Activated T-helper 1 cell treated with anti-CD3 and anti-CD28 coated beads, Interleukin-12 subunit alpha, Interleukin-12 subunit beta, Interleukin-2, Interleukin-4 antibody, amounts not matched to agents 30 ng/mL and 10 ng/mL and 1 ng/mL, durations not matched to agents 14 hours and 24 hours and 36 hours (primary cell): ENCODE measurements at places on chromosomes 3 and 15.

- peaks cover 6% of the 10 kb centered on the region for H3K27me3 ChIP-seq
- peaks cover 8% of the 10 kb centered on the region for H3K4me1 ChIP-seq
- H3K27ac ChIP-seq, result no peak overlapping the region
- no peak overlapping the region for H3K4me3 ChIP-seq
- H3K36me3 ChIP-seq, result no peaks in the 10 kb centered on the region
Measured at GRCh38 chr3:69255928-69256327, 130.0 kb downstream of the FRMD4B start.

DNA sequence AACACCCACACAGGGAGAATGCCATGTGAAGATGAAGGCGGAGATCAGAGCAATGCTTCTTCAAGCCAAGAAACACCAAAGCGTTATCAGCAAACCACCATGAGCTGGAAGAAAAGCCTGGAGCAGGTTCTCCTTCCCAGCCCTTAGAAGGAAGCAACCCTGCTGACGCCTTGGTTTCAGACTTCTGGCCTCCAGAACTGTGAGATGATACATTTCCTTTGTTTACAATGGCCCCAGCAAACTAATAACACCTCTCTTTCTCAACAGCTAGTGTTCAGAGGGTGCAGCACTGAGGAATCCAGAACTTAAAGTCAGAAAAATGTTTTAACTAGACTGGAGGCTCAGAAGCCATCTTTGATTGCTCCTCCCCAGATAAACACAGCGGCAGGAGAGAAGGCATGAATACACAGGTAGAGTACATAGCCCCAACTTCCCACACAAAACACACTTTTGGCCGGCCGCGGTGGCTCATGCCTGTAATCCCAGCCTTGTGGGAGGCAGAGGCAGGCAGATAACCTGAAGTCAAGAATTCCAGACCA lies 132.4 kb upstream of the LPP start:
- peaks cover 4% of the 10 kb centered on the region for H3K36me3 ChIP-seq
- H3K27me3 ChIP-seq, result peaks cover 8% of the 10 kb centered on the region
- DNase-seq, result no peak
- H3K4me3 ChIP-seq, result no peak overlapping the region

DNA sequence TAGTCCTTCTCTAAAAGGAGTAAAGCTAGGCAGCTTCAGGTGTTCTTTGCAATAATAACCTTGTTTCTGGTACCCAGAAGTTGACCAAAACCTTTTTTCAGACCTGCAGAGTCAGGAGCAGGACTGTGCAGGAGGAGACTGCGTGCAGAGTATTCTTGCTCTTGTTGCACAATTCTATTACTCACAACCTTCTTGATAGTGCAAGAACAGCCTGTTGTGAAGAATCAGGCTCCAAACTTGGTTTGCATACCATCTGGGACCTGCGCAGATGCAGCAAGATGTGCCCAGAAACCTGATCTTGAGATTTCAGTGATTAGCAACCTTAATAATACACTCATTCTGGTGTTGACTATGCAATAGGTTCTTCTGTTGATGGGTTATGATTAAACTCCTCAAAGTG lies 111.9 kb downstream of the ATG7 start:
- H3K4me1 ChIP-seq, result no peaks in the 10 kb centered on the region
- no peaks in the 10 kb centered on the region for H3K27me3 ChIP-seq
- H3K36me3 ChIP-seq, result peaks cover 5% of the 10 kb centered on the region
- H3K27ac ChIP-seq, result no peak overlapping the region
- no peak overlapping the region for H3K4me3 ChIP-seq

DNA sequence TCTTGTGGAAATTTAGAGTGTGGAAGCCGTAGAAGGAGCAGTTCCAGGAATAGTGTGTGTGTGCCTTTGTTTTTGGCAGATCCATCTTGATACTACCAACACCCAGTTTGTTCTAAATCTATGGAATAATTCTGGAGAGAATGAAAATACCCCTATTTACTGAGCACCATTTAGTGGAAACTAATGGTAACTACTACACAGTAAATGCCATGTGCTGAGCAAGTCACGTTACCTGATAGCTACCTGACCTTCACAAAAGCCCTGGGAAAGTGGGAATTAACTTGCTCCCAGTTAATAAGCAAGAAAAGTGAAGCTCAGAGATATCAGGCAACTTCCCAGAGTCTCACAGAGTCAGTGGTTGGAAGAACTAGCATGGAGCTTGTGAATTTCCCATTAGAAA lies 137.7 kb downstream of the ARPP21 start:
- H3K27me3 ChIP-seq, result no peaks in the 10 kb centered on the region
- H3K4me1 ChIP-seq, result no peaks in the 10 kb centered on the region
- DNase-seq, result no peak
- H3K4me3 ChIP-seq, result no peak overlapping the region
- no peak overlapping the region for H3K27ac ChIP-seq

GRCh38 chr15:58873267-58873666 lies 60.2 kb downstream of the SLTM start:
- no peaks in the 10 kb centered on the region for H3K27me3 ChIP-seq
- no peak overlapping the region for H3K27ac ChIP-seq

GRCh38 chr3:71117572-71118247 lies 465.8 kb downstream of the FOXP1 start:
- peaks cover 70% of the 10 kb centered on the region for H3K4me1 ChIP-seq
- no peak overlapping the region for H3K27ac ChIP-seq
- no peak overlapping the region for H3K4me3 ChIP-seq
- no peak for DNase-seq

DNA sequence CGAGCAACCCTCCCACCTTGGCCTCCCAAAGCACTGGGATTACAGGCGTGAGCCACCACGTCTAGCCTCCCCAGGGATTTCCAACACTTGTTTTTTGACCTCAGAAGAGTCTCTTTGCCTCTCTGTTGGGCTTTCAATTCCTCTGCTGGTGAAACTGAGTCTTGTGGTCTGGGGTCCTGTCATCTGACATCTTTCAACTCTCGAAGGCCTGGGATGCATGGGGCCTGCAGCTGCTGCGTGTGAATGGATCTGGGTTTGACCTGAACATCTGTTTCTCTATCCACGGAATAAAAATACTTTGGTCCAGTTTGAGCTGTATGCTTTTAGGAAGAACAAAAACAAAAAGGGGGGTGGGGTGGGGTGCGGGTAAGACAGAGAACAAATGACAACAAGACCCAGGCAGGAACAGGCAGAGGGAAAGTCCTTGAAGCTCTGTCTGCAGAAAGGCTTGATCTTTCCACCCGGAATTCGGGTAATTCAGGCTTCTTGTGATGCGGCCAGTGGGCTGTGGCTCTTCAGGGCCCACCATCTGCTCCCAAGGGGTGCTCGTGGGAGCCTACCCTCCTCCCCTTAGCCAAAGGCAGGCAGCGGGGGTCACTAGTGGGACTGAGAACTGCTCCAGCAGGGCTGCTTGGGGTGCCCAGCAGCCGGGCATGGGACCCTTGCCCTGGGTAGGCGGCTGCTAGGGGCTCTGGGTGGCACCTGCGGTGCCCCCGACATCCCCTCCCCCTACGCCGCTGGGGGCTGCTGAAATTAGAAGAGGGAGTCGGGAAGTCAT lies 71.5 kb downstream of the SLC12A8 start:
- H3K27ac ChIP-seq, result peak overlapping the region; percentile 81
- H3K4me3 ChIP-seq, result peak overlapping the region; percentile 76
- H3K36me3 ChIP-seq, result peaks cover 8% of the 10 kb centered on the region
- H3K4me1 ChIP-seq, result peaks cover 65% of the 10 kb centered on the region
- no peak for DNase-seq

DNA sequence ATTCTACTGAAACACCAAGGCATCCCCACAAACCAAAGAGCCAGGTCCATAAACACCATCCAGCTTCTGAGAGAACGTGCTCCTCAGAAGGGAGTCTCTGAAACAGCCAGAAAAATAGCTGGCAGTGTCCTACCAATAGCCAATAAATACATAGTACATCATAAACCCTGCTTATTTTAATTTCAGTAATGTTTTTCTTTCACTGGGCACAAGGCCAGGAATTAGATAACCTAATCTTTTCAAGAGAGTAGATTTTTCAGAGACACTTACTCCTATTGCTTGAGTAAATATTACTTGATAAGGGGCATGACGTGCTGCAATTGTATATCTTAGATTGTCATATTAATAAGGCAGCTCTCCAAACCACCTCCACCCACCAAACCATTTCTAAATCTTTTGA lies 22.7 kb downstream of the GADL1 start:
- DNase-seq, result no peak
- H3K4me3 ChIP-seq, result no peak overlapping the region
- H3K27ac ChIP-seq, result no peak overlapping the region
- no peaks in the 10 kb centered on the region for H3K4me1 ChIP-seq
- H3K27me3 ChIP-seq, result peaks cover 16% of the 10 kb centered on the region

GRCh38 chr15:69623392-69624154 lies 171.0 kb downstream of the RPLP1 start:
- DNase-seq, result no peak
- H3K27ac ChIP-seq, result no peak overlapping the region
- H3K4me1 ChIP-seq, result no peaks in the 10 kb centered on the region
- H3K27me3 ChIP-seq, result peaks cover 12% of the 10 kb centered on the region
- no peak overlapping the region for H3K4me3 ChIP-seq

GRCh38 chr15:92197746-92198145 lies 195.9 kb upstream of the ST8SIA2 start:
- no peaks in the 10 kb centered on the region for H3K4me1 ChIP-seq
- H3K4me3 ChIP-seq, result no peak overlapping the region
- peaks cover 2% of the 10 kb centered on the region for H3K27me3 ChIP-seq
- no peak for DNase-seq
- H3K36me3 ChIP-seq, result no peaks in the 10 kb centered on the region

DNA sequence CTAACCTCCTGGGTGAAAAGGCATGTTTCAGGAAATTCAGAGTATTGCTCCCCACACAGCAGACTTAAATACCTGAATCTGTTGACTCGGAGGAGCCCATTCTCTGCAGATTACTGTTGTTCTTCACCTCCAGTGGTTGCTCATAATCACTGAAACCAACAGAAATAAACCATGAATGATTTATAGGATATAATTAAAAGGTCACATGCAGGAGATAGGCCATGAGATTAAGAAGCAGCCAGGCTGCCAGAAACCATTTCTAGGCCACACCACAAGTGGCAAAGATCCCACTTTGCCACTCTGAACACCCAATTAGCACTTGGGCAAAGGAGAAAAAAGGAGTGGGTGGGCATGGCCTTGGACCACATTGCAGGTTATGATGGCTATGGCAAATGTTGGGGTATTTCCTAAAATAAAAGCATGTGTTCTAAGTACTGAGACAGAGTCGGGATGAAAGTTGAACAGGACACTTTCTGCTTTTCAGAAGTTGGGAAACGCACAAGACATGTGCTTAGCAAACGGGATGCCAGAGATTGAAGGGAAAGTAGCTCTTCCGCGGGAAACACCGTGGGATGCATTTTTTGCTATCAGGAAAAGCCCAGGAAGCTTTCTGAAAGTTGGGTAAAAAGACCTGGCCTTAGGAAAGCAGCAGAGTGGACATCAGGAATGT lies 1.5 kb downstream of the CDC25A start:
- peak overlapping the region; percentile 76 for H3K27ac ChIP-seq
- peak overlapping the region; percentile 89 for H3K4me3 ChIP-seq
- H3K36me3 ChIP-seq, result peaks cover 29% of the 10 kb centered on the region
- no peaks in the 10 kb centered on the region for H3K27me3 ChIP-seq
- H3K4me1 ChIP-seq, result peaks cover 50% of the 10 kb centered on the region

GRCh38 chr15:89178307-89178977 lies 42.9 kb downstream of the RLBP1 start:
- no peaks in the 10 kb centered on the region for H3K27me3 ChIP-seq
- DNase-seq, result no peak
- peaks cover 36% of the 10 kb centered on the region for H3K4me1 ChIP-seq

- no peaks in the 10 kb centered on the region for H3K27me3 ChIP-seq
- no peak overlapping the region for H3K27ac ChIP-seq
- no peak for DNase-seq
- H3K36me3 ChIP-seq, result peaks cover 40% of the 10 kb centered on the region
- H3K4me1 ChIP-seq, result no peaks in the 10 kb centered on the region
Measured at GRCh38 chr3:13323822-13324221, 96.3 kb downstream of the NUP210 start.

- no peak for DNase-seq
- H3K27ac ChIP-seq, result peak overlapping the region; percentile 44
- H3K4me3 ChIP-seq, result no peak overlapping the region
- peaks cover 1% of the 10 kb centered on the region for H3K4me1 ChIP-seq
Measured at GRCh38 chr15:90173372-90173771, 27.8 kb upstream of the SEMA4B start.

DNA sequence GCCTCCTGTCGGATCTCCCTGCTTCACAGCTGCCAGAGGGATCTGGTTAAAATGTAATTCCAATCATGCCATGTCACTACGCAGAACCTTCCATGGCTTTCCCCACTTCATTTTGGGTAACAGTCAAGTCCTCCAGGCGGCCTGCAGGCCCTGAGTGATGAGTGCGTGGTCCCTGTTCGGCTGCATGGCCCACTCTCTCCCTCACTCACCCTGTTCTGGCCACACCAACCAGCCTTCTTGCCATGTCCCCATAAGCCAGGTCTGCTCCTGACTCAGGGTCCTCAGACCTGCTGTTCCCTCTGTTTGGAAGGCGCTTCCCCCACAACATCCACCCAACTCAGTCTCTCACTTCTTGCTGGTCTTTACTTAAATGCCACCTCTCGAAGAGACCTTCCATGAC lies 41.6 kb upstream of the LINGO1 start:
- H3K36me3 ChIP-seq, result no peaks in the 10 kb centered on the region
- no peaks in the 10 kb centered on the region for H3K4me1 ChIP-seq
- peaks cover 2% of the 10 kb centered on the region for H3K27me3 ChIP-seq
- no peak overlapping the region for H3K27ac ChIP-seq
- no peak for DNase-seq
- H3K4me3 ChIP-seq, result no peak overlapping the region

DNA sequence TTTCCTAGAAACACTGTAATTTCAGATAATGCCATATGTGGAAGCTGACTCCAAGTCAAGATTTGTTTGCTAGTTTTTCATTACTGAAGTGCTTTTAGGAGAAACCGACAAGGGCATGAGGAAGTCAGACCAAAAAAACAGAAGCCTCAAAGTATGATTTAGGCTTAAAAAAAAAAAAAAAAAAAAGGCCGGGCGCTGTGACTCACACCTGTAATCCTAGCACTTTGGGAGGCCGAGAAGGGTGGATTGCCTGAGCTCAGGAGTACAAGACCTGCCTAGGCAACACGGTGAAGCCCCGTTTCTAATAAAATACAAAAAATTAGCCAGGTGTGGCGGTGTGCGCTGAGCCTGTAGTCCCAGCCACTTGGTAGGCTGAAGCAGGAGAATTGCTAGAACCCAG lies 11.6 kb downstream of the RPL15 start:
- no peak overlapping the region for H3K4me3 ChIP-seq
- DNase-seq, result no peak
- H3K4me1 ChIP-seq, result no peaks in the 10 kb centered on the region
- peaks cover 2% of the 10 kb centered on the region for H3K27me3 ChIP-seq
